Stimulated activated CD4-positive, alpha-beta T cell treated with anti-CD3 and anti-CD28 coated beads, TNF-alpha, amount 100 ng/mL, for 4 hours (primary cell): ENCODE measurements at places on chromosomes 1 and 21.
A peak's percentile ranks its signal among the peaks of the same experiment; 100 is the strongest.

DNA sequence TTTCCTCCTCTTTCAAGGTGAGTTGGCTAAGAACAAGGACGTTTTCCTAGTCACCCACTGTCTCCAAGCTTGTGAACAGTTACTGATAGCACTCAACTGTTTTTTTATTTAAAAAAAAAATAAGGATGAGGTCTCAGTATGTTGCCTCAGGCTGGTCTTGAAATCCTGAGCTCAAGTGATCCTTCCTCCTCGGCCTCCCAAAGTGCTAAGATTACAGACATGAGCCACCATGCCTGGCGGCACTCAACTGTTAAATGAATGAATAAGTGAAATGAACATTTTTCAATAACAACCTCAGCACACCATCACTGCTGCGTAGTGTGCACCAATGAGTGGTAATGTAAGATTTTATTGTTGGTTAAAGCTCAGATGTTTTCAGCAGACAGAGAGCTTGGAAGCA lies 214.1 kb upstream of the NRIP1 start:
- no peak for DNase-seq

- DNase-seq: no peak
Measured at GRCh38 chr1:161978011-161978790, 45.5 kb downstream of the OLFML2B start.

- DNase-seq: no peak
Measured at GRCh38 chr21:45347712-45348499, 57.1 kb upstream of the COL18A1 start.

- no peak for DNase-seq
Measured at GRCh38 chr1:29122682-29123052, 1.0 kb downstream of the TMEM200B start.

DNA sequence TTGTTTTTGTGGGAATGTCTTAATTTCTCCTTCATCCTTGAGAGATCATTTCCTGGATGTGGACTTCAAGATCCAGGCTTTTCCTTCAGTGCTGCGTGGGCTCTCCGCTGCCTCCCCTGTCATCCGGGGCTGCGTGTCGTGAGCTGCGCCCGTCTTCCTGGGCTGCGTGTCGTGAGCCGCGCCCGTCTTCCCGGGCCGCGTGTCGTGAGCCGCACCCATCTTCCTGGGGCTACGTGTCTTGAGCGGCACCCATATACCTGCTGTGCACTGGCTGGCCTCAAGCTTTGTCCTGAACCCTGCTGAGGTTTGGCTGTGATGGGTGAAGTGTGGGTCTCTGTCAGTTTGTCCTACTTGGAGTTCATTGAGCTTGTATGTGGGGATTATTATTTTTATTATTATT lies 55.1 kb downstream of the PCNT start:
- no peak for DNase-seq

DNA sequence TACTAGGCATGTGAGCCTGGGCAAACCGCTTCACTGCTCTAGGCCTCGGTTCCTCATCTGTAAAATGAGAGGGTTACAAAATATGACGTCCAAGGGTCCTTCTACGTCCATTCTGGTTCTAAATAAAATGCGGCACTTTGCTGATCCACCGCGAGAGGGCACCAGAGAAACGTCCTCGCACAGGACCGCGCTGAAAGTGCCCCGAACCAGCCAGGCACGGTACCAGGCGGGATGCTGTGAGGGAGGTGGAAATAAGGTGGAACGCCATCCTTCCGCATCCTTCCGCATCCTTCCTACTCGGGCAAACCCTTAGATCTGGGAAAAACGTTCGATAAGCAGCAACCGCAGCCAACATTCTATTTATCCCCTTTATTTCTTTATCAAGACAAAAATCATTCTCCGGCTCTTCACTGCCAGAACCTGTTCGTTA lies 60.3 kb upstream of the KRTAP19-8 start:
- DNase-seq: peak; percentile 56

GRCh38 chr1:181354865-181355264 lies 128.5 kb upstream of the CACNA1E start:
- no peak for DNase-seq

DNA sequence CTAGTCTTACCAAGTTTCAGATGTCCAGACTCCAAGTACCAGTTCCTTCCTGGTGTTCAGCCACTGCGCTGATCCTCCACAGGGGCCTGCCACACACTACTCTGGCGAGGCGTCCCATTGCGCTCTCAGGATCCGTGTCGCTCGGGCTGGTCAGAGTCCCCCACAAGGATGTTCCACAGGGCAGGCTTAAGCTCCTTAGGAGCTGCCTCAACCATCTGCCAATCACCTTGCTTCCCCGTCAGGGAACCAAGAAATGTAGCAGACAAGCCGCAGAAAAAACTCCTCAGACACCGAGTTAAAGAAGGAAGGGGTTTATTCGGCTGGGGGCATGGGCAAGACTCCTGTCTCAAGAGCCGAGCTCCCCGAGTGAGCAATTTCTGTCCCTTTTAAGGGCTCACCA lies 9.8 kb downstream of the OR2W3 start:
- no peak for DNase-seq

GRCh38 chr1:125085720-125086591 lies 3901.2 kb downstream of the SRGAP2C start:
- no peak for DNase-seq

DNA sequence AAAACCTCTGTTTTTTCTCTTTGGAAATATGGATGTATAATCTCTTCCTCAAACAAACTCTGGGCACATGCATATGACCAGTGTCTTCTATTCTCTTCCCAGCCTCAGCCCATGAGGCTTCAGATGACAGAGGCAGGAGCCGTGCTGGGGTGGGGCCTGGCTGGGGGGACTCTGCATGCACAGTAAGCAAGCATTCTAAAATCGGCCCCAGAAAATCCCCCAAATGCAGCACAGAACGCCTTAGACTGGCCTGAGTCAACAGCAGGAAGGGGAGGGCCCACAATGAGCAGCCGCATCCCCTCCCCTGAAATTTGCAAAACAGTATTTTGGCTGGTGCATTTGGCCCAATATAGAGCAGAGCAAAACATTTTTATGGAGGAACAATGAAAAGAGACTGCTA lies 47.8 kb downstream of the ITPKB start:
- DNase-seq: no peak

- no peak for DNase-seq
Measured at GRCh38 chr1:186819126-186819525, 9.6 kb upstream of the PLA2G4A start.

DNA sequence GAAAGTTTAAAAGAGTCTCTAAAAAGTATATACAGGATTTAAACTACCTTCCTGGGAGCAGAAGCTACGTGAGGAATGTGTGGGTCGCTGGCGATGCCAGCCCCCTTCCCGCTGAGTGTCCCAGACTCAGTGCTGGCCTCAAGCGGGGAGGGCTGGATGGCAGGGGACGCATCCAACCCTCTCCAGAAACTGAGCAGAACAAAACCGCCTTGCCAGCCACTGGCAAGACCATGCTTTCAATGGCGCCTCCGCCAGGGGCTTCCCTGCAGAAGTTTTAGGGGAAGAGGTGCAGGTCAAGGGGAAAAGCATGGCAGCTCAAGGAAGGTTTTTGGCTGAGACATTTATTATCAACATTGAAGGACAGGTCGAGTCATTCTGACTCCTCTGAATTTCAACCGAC lies 26.1 kb downstream of the NADK start:
- no peak for DNase-seq

DNA sequence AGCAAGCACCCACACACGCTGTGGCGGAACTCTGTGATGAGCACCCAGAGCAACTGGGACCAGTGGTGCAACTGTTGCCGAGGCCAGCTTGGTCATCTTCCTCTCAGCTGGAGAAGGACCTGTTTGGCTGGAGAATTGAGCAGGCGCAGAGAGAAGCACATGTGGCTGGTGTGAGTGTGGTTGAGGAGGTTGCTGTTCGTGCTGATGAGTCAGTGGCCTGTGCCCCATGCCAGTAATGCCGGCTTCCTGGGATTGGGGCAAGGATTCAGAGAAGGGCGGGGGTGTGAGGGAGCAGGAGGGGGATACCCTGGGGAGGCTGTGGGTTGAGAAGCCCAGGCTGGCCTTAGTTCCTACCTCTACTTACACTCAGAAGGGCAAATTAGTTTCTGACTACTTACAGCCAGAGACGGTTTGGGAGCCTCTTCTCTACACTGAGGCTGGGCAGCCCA lies 57.5 kb upstream of the EPS8L3 start:
- DNase-seq: no peak

GRCh38 chr1:75522389-75522788 lies 88.5 kb downstream of the SLC44A5 start:
- DNase-seq: no peak

- DNase-seq: no peak
Measured at GRCh38 chr1:93625582-93626327, 55.9 kb downstream of the BCAR3 start.

DNA sequence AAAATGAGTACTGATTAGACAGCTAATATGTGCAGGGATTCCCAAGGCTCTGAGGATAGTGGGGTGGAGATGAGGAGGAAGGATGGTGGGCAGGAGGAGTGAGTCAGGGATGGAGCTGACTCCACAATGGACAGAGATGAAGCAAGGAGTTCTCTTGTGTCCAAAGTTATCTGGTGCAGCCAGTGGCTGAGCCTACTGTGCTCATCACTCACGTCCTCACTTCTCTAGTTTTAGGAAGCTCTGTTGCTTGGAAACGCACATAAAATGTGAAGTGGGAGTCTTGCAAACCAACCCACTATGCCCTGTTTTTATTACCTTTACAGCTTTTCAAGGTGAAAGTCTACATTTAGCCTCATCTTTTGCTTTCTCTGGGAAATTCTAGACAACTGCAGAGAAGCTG lies 36.5 kb upstream of the SAMD13 start:
- no peak for DNase-seq

GRCh38 chr1:61318319-61319125 lies 236.2 kb downstream of the NFIA start:
- no peak for DNase-seq

DNA sequence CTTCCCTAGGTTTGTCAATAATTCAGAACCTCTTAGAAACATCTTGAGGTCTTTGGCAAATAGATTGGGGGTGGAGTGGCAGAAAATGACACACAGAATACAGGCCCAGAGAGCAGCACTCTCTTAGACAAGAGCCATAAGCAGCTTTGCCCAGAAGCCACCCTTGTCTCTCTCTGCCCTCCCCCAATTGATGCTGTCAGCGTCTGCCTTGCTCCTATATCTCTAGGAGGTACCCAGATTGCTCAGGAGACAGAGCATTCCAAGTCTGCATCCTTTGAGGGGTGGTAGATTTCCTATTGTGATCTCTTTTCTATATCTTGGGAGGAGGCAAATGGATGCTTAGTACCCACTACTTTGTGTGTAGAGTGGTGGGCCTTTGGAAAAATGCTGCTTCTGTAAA lies 1.8 kb downstream of the RGL1 start:
- no peak for DNase-seq

DNA sequence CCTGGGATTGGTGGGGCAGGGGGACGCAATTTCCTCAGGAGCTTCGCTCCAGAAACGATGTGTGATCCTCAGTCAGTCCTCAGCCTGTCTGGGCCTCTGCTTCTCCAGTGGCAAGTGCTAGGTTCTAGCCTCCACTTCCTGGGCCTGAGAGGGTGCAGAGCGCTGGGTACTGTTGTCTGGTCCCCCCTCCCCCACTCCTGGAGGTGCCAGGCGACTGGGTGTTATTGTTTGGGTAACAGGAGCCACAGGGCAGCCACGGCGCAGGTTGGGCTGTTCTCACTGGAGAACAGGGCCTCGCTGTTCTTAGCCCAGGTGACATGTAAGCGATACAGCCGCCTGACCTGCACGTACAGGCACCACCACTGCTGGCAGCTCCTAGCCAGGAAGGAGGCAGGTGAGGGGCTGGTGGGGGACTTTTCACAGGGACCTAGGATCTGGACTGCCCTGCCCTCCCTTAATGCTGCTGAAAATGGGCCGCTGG lies 2.1 kb downstream of the RPS6KA1 start:
- DNase-seq: no peak

DNA sequence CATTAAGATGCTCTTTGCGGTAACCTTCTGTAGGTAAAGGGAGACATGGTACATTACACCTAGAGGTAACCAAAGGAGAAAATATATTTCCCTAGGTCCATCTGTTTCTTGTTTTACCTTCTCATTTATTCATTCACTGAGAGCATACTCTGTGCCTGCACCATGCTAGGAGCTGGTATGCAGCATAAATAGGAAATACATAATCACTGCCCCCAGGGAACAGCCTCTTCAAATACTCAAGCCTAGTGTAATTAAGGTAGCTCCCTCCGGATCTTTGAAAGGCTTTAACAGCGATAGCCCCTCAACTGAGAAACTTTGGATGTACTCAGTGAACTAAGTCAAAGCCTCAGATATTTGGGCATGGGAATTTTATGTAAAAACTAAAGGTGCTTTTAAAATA lies 123.6 kb downstream of the GABPA start:
- DNase-seq: no peak

GRCh38 chr1:20560966-20561365 lies 8.6 kb downstream of the FAM43B start:
- DNase-seq: no peak

GRCh38 chr1:108817811-108818210 lies 39.1 kb downstream of the AKNAD1 start:
- DNase-seq: no peak

DNA sequence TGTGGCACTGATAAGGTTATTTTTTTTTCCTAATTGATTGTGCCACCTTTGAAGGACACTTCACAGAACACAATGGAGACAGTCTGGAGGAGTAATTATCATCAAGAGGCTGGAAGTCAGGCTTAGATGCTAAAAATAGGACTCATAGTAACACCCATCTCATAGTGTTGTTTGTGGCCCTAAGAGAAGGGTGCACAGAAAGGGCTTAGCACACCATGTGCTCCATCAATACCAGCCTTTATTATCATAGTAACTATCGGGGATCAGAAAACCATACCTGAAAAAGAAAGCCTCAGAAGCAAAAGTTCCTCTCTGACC lies 11.9 kb downstream of the NIPAL3 start:
- DNase-seq: no peak

GRCh38 chr1:95145493-95145892 lies 28.3 kb downstream of the TLCD4 start:
- DNase-seq: no peak

- no peak for DNase-seq
Measured at GRCh38 chr1:162687870-162688269, 55.6 kb downstream of the DDR2 start.

- DNase-seq: no peak
Measured at GRCh38 chr1:30284226-30284625, 439.2 kb downstream of the MATN1 start.

DNA sequence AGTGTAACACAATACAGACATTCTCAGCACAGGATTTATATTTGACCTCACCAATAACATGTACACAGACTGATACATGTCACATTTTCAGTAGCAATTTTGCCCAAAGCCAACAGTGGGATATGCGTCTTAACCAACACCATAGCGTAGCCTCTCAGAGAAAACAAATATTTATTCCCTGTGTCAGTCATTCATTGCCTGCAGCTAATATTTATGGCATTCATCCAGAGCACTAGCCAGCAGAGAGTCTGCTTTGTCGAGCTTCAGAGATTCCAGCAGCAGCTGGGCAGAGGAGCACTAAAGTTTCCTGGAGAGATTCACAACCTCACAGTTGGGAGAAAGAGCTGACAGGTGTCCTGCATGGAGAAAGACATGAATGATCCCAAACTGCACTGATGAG lies 400.7 kb upstream of the DAB1 start:
- no peak for DNase-seq

GRCh38 chr1:225480825-225481434 lies 53.1 kb upstream of the LBR start:
- DNase-seq: no peak
